ENCODE measurements at places on chromosomes 1 and 21.

DNA sequence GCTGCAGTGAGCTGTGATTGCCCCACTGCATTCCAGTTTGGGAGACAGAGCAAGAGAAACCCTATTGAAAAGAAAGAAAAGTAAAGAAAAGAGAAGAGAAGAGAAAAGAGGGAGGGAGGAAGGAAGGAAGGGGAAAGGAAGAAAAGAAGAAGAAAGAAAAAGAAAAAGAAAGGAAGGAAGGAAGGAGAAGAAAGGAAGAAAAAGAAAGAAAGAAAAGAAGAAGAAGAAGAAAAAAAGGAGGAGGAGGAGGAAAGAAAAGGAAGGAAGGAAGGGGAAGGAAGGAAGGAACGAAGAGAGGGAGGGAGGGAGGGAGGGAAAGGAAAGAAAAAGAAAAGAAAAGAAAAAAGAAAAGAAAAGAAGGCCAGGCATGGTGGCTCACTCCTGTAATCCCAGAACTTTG, 10.2 kb downstream of the SLC5A9 start:
- no peak for DNase-seq

GRCh38 chr1:224720216-224720615, 104.1 kb downstream of the CNIH3 start:
- DNase-seq: no peak

DNA sequence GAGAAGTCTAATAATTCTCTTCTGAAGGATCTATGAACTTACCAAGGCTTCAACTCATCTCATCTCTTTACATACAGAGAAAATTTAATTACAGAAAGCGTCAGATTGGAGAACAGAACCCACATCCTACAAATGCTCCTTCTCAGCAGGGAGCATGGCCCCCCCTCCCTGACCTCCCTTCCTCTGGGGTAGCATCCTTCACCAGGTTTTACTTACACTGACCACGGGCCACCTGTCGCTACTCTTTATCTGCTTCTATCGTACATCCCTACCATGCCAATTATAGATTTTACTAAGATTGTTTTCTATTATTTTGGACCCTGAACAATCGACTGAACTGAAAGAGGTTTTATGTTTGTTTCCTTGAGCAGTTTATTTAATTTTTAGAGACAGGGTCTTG, 25.8 kb downstream of the RIPPLY3 start:
- no peak for DNase-seq

DNA sequence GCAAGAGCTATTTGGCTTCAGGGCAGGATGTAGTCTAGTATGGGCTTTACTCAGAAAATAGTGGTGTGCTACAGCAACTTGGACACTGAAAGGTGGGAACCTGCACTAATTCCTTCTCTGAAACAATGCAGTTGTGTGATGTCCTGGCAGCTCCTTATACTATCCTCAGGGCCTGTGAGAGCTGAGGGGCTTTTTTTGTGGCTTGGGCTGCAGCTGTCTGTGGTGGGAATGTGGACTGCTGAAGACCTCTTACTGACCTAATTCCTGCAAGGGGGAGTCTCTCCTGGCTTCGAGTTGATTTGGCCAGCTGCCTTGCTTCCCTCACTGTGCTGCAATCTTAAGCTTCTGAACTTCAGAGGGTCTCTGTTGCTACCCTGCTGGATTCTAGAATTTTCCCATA, 22.3 kb upstream of the CHODL start:
- DNase-seq: no peak

DNA sequence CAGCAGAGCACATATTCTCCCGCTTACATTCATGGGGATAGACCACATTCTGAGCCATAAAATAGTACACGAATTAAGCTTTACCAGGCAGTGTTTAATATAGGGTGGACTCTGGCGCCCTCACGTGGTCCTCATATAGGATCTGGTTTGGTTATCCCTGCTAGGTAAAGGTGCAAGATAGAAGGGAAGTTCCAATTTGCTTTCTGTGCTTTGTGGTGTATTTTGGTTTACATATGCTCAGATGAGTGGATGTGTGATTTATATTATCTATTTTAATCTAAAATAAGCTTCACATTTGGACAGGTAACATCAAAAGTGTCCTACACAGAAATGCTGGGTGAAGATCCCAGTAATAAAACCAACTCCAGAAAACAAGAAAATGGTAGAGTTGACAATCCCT, 3.6 kb downstream of the CR1 start:
- DNase-seq: peak; percentile 67

DNA sequence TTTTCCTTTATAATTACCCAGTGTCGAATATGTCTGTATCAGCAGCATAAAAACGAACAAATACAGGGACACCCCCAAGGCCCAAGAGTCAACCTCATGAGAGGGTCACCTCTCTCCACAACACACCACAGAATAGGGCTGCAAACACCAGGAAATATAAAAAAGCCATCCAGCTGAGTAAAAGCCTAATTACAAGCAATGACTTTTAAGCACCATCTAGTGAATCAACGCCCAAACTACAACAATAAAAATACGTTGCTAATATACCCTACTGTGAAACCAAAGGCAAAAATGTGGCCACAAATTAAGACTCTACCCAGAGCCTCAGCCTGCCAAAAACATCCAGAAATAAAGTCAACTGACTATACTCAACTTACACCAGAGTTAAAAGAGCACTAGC, 817.9 kb upstream of the NEGR1 start:
- DNase-seq: no peak

DNA sequence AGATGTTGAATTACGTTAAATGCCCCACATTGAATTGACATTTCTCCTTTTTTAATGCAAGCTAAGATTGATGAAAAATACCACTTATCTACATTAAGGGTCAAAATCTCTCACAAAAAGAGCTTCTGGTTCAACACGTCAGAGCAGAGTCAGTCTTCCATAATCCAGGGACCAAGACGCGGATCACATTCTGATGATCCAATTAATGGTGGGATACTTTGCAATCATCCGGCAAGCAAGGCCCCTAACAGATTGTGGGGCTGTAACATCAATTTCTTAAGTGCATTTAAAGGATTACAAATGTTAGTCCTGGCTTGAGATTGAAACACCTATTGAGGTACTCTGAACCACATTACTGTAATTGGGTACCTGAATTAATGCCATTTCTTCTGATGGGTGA, 120.2 kb upstream of the ESRRG start:
- DNase-seq: no peak

GRCh38 chr1:94989911-94990473, 63.1 kb upstream of the CNN3 start:
- DNase-seq: no peak

- no peak for DNase-seq
These were observed 15.8 kb downstream of the RCC1 start for GRCh38 chr1:28521502-28522164.

DNA sequence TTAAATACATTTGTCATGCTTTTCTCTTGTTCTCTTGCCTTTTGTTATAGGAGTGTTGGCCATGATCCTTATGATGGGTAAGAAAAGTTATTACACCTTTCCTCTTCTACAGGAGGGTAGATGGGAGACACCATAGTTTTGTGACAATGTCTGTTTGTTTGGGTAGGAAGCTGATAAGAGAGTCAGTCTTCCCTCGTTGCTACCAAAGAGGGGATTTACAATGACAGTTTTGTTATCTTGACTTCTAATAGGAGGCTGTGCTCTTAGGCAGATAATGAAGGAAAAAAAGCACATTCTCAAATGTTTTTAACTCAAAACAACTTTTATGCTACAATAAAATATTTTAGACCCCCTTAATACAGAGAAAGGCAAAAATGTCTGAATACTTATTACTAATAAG, 48.0 kb upstream of the WLS start:
- DNase-seq: no peak

DNA sequence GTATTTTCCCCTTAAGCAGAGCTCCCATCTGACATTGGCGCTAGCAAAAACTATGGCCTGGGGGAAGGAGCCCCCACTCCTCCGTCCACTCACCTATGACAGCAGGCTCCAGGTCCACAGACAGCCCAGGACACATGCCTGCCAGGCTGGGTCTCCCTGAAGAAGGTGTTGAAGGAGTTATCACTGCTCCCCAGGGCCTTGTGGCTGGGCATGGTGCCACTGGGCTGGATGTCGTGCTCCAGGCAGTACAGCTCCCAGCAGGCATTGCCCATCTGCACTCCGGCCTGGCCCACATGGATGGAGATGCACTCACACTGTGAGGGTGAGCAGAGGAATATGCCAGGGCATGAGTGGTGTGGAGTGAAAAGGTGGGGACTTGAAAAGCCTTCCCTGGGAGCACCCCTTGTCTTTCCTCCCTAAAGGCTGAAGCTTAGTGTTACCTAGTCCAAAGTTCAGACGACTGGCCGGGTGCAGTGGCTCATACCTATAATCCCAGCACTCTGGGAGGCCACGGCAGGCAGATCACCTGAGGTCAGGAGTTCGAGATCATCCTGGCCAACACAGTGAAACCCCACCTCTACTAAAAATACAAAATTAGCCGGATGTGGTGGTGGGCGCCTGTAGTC, 30.0 kb downstream of the RABIF start:
- peak; percentile 7 for DNase-seq

- DNase-seq: no peak
These were observed 553.8 kb upstream of the PRMT6 start for GRCh38 chr1:106502659-106503058.

GRCh38 chr1:170594066-170594626, 62.2 kb downstream of the GORAB start:
- no peak for DNase-seq

GRCh38 chr1:45647248-45648021, 23.6 kb upstream of the CCDC17 start:
- DNase-seq: peak; percentile 8

DNA sequence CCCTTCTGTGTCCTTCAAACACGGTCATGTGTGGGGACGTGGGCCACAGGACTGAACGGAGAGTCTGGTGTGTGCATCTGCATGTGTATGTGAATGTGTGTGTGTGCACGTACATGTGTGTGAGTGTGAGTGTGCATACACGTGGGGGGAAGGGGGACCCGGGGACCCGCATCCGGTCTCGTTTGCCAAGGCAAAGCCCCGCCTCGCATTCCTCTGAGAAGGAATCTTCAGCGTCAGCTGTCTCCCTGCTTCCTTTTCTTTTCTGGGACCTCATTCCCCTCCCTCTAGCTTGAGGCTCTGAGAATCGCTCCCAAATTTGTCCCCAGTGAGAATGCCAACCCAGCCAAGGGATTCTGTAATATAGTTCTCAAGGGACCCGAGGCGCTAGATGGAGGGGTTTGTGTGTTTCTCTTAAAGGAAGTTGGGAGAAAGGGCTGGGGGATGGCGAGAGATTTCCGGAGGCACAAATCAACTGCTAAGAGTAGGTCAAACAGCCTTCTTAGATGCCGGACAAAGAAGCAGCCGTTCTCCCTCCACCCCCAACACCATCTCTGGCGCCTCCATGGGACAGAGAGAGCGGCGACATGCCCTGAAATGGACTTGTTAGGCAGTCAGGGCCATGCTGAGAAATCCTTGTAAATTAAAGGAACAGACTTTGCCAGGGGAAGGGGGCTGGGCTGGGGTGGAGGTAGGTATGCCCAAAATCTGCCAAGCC, 6.6 kb downstream of the IFFO2 start:
- peak; percentile 94 for DNase-seq

- DNase-seq: no peak
These were observed 45.8 kb upstream of the RC3H1 start for GRCh38 chr1:174068000-174068399.

DNA sequence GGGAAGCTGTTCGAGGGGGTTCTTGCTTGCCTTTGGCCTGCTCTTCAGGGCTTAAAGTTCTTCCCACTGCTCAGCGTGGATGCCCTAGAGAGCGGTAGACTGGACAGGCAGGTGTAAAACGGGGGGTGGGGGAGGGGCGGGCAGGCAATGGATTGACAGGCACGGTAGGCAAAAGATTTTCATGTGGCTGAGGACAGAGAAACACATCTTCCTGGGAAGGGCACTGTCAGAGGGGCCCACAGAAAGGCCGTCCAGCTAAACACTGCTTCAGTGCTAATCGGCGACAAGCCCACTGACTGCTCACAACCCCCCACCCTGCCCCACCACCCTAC, 412 bp downstream of the ABCA4 start:
- no peak for DNase-seq

DNA sequence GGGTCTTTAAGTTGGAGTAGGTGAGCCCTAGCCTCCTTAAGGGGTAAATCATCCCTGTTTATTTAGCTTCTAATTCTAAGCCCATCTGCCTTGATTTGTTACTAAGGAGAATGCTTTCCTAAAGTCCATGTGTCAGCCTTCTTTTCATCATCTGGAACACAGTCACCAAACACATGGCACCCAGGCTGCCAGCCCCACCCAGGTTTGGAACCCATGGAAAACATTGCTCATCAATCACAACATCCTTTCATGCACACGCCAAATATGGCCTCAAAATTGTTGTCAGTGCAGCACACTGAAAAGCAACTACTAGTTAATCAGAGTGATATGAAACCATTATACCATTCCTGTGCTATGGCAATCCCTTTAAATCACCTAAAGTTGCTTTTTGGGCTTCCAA, 386.7 kb upstream of the ESRRG start:
- DNase-seq: no peak

DNA sequence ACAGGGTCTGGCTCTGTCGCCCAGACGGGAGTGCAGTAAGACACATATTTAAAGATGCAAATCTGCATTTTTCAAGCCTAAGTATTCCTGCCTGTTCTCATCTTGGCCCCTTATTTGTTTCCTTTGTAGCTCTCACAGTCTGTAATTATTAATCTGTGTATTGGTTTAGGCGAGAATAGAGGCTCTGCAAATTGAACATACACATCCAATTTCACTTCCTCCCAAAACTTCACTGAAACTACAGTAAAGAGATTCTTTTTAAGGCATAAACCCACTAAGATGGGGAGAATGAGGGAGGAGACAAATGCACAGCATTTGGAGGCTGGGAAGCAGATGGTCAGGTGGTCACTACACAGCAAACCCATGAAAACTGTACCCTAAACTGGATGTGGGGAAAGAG, 21.0 kb downstream of the HMGN2 start:
- DNase-seq: no peak

GRCh38 chr1:218201601-218202000, 83.5 kb upstream of the RRP15 start:
- no peak for DNase-seq

DNA sequence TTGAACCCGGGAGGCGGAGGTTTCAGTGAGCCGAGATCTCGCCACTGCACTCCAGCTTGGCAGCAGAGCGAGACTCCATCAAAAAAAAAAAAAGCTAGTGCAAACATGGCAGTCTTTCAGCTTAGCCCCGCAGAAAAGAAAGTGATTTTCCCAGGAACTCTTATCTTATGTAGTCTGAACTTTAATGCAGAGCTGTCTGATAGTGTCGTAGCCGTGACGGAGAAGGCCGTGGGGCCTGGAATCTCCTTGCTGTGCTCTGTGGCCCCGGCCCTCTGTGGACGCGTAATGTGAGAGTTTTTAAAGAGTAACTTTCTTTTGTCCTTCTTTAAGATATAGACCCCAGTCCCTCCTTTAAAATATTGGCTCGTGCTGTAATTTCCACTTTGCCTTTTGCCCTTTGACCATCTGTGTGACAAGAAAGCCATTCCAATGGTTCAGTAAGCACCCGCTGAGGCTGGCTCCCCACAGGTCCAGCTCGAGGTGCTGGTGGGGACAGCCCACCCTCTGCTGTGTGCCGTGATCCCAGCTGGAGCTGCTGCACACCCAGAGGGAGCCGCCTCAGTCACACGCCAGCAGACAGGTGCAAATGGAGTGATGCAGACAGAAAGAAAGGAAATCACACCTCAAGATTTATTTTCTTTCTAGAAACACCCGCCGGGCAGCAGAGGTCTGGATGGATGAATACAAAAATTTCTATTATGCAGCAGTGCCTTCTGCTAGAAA, 164.0 kb downstream of the PGBD5 start:
- peak; percentile 14 for DNase-seq

- no peak for DNase-seq
These were observed 52.1 kb upstream of the ERRFI1 start for GRCh38 chr1:8078176-8078671.

All from lung (tissue), 17 donors.